T-helper 1 cell (primary cell): ENCODE measurements at places on chromosomes 16 and 17.

- no peak for DNase-seq
Observed at GRCh38 chr17:57091186-57091618, 6.2 kb downstream of the AKAP1 start.

- no peak for DNase-seq
Observed at GRCh38 chr16:21157632-21158031, 842 bp upstream of the LDAF1 start.

GRCh38 chr17:47717979-47718621, 14.9 kb upstream of the TBX21 start:
- no peak for DNase-seq

DNA sequence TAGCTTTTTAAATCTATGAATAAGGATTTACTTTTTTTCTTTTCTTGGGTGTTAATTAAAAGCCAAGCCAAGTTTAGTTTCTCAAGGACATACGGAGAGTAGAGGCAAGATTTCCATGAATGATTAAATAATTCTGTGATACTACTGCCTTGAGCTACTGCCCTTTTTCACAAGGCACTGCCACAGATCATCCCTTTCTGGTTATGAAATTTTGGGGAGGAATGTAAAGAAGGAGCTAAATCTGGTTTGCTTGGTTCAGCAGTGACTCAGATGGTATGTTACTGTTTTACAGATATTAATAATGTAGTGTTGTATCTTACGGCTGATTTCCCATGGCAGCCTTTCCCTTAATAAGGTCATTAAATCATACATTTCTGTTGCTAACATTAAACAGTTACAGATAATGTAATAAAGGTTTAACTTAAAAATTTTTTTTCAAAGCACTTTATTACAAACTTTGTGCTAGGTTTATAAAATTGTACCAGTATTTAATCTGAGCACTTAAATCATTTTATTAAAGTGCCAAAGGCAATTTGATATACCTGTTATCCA, 2.6 kb downstream of the WSB1 start:
- DNase-seq, result peak; percentile 4

DNA sequence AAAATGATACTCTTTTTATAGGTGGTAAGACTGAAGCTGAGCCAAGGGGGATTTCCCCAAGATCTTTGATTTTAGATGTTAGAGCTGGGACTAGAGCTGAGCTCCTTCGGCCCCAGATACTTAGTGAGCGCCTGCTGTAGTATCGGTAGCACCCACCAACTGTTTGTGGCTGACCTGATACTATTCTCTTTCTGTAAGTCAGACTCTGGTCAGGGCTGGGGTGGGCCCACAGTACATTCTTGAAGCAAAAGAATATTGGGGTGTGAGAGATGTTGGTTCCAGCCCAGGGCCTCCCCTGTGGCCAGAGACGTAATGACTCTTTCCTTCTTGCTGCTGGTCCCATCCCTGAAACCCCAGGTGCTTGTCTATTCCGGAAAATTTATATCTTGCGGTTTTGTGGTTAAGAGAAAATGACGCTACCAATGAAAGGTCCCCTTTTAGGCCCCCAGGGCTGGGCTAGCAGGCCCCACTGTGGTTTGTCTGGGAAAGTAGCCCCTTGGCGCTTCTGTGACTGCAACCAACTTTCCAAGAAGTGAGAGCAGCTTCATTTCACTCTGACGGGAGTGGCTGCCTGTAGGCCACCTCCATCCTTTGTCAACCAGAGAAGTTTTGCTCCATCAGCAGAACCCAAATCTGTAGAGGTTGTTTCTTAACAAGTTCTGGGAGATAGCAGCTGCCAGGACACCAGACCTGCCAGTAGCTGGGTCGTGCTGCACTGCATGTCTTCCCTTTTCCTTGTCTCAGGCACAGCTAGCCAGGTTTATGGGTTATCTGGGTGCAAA, 86.4 kb upstream of the LGALS9 start:
- DNase-seq, result no peak

DNA sequence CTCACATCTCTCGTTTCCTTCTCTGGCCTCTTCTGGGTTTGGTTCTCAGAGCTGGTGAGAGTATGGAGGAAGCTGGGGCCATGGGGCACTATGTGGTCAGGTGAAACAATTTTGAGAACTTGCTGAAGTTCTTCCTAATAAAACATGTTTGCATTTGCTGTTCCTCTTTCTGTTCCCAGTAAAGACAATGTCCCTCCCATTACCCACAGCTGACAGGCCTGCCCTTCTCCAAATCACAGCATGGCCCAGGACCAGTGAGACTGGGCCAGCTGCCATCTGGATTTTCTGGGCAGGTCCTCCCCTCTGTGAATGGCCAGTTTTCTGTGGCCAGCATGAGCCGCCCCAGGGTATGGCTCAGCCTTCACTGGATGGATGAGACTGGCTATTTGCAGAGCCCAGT, at the start of gene CD300H:
Gene CD300H (minus strand): TSS at position 113 of the 400 bp plus-strand sequence.
- no peak for DNase-seq

DNA sequence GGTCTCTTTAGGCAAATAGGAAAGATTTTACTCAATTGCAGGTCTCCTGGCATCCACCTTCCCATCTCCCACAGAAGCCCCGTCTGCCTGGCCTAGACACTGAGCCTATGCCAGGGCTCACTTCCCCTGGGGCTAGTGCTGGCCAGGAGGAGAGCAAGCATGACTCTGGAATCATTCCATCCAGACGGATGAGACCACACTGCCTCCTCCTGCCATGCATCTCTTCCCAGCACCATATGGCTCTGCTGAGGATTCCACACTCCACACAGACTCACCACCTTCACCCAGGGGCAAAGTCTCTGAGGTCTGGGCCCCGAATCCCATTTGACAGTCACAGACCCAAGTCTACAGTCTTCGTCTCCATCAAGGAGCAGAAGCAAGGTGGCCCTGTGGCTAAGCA, 346.5 kb downstream of the C16orf95 start:
- no peak for DNase-seq

GRCh38 chr17:53543472-53543871, 279.3 kb upstream of the KIF2B start:
- DNase-seq, result no peak

DNA sequence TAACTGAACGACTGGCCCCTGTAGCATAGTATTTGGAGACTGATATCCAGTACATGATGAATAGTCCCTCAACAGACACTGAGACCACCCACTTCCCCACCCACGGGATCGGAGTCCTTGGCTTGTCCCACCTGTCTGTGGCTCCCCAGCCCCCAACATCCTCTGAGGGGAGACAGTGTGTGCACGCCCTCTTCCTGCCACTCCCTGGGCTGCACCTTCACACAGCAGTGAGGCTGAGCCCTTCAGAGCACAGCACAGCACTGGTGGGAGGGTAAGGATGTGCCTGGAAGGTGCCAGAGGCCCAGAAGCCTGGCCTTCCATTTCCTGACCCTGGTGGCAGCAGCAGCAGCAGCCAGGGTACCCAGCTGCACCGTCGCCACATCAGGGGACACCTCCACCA, 11.0 kb downstream of the DNASE1 start:
- no peak for DNase-seq

DNA sequence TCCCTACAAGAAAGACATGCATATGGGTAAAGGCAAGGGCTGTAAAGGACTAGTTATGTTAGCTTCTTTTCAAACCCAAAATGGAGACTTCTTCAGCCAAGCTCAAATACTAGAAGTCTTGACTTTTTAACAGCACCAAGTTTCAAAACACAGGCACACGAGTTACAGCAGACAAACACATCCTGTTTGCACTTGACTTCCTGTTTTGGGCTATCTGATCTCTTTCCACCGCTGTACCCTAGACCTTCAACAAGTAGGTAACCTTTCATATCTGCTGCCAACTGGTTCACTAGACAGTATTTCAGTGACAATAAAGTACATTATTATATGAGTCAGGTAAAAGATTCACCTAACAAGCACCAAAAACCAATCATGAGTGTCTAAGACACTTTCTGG, 12.3 kb downstream of the RFFL start:
- peak; percentile 87 for DNase-seq

DNA sequence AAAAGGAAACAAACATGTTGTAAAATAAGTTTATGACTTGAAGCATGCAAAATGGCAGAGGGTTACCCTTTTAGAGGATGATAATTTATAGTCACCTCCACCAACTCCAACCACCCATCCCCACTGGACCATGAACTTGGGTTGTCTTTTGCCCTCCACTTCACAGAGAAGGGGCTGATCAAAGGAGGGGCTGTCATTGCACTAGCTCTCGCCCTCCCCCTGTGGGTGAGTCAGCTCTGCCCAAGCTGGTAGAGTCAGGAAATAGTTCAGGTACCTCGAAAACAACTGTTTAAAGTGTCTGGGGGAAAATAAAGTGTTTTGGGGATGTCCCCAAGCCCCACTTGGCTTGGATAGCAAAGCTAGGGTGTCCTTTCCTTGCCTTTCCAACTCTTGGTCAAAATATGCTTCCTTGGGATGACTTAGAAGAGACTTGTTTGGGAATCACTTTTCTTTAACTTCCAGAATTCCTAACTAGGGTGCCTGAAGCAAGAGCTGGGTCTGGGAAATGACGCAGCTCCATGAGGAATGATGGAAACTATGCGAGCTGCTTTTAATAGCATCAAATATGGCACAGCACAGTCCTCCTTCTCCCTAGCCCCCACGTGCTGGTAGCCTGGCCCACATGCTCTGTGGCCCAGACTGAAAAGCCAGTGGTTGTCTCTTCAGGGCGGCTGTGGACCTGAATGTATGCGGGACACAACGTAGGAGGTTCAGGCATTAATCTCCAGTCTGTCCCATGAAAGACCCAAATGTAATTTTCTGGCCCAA, 40.7 kb downstream of the TBX4 start:
- no peak for DNase-seq

- no peak for DNase-seq
Observed at GRCh38 chr17:65966072-65966695, 225.7 kb downstream of the CEP112 start.

DNA sequence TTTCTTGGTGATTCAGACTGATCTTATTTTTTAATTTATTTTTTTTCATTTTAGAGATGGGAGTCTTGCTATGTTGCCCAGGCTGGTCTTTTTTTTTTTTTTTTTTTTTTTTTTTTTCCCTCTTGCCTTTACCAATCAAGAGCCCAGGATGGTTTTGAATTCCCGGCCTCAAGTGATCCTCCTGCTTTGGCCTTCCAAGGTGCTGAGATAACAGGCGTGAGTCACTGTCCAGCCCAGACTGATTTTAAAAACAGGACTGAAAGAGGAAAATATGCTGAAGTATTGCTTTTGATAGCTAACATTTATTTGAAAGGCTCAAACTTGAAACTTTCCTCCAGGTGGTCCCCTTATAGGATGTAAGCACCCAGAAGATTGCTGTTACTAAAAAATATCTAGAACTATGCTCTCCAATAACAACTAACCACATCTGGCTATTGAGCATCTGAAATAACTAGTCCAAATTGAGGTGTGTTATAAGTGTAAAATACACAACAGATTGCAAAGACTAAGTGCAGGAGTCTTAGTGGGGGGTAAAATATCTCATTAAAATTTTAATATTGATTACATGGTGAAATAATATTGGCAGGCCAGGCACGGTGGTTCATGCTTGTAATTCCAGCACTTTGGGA, 15.8 kb upstream of the BRIP1 start:
- no peak for DNase-seq

GRCh38 chr16:56742030-56742984, 12.4 kb downstream of the NUP93 start:
- no peak for DNase-seq

DNA sequence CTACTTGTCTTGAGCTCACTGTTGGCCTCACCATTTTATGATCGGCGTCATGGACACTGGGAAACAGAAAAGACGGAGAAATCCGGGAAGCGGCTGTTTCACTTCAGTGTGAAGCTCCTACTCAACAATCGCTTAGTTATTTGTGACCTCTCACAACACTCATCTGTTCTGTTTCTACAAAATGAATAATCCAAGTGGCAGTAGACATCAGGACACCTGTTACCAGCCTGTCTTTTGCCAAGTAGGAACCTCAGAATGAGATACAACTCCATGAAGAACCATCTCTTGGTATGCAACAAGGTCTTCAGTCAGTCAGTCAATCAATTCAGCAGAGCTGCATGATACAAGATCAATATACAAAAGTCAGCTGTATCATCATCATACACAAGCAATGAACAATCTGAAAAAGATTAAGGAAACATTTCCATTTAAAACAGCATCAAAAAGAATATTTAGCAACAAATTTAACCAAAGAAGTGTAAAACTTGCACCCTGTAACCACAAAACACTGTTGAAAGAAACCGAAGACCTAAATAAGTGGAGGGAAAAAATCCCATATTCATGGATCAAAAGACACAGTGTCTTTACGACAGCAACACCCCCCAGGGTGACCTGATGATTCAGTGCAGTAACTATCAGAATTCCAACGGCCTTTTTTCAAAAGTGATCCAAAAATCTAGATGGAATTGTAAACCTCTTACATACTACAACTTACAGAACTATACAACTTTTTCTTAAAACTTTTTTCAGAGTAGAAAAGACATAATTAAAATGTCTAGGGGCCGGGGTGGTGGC, 63.4 kb downstream of the ANKRD11 start:
- no peak for DNase-seq

GRCh38 chr16:90026135-90026534, 6.9 kb upstream of the DBNDD1 start:
- DNase-seq, result no peak

GRCh38 chr17:32264140-32264799, 1.4 kb upstream of the RHBDL3 start:
- DNase-seq, result no peak

- no peak for DNase-seq
Observed at GRCh38 chr17:76266244-76266938, 1.2 kb downstream of the UBALD2 start.

GRCh38 chr17:29368926-29369325, 21.2 kb upstream of the TAOK1 start:
- no peak for DNase-seq

- no peak for DNase-seq
Observed at GRCh38 chr17:1047177-1047878, 50.4 kb downstream of the TIMM22 start.

GRCh38 chr17:77675816-77676215, 282.7 kb upstream of the TNRC6C start:
- DNase-seq, result no peak

GRCh38 chr16:87602001-87602775, at the start of gene JPH3:
TSS of gene JPH3 (plus strand) at chr16:87602508. CDS start at chr16:87603147, 639 bp downstream.
- no peak for DNase-seq

- DNase-seq, result no peak
Observed at GRCh38 chr16:12155235-12155634, 178.7 kb downstream of the SNX29 start.

- no peak for DNase-seq
Observed at GRCh38 chr17:49866019-49866380, 18.1 kb upstream of the TAC4 start.

DNA sequence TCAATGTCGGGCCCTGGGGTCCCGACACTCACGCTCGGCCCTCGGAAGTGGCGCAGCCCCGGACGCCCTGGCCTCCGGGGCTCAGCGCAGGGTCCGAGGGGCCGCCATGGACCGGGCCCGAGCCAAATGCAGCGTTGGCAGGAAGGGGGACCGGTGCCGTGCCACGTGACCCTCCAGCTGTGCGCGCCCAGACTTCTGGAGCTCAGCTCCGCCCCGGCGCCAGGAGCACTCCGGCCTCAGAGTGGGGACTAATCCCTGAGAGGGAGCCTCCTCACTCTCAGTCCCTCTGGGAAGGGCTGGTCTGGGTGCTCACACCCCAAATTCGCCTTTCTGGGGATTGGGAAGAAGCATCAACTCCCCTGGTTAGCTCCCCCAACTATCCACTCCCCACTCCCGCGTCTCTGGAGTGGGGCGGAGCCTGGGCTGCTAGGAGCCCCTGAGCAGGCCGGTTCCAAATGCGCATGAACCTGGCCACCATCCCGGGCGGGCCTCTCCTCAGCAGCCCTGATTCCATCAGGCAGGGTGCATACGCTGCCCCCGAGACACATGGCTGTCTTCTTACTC, at the start of gene B3GNT9:
Gene B3GNT9 (minus strand): TSS at position 166 of the 564 bp plus-strand sequence. CDS start 513 bp downstream, outside the sequence.
- DNase-seq, result no peak
